ENCODE measurements at places on chromosomes 7 and 10.

GRCh38 chr7:144720149-144720548 is 115.7 kb downstream of the TPK1 start:
- DNase-seq = no peak
- H3K4me1 ChIP-seq = no peaks in the 10 kb centered on the region
- no peaks in the 10 kb centered on the region for H3K27me3 ChIP-seq
- no peak overlapping the region for H3K27ac ChIP-seq
- H3K4me3 ChIP-seq = no peak overlapping the region
- H3K36me3 ChIP-seq = no peaks in the 10 kb centered on the region

GRCh38 chr7:158805937-158806336 is 23.4 kb downstream of the ESYT2 start:
- H3K27me3 ChIP-seq = no peaks in the 10 kb centered on the region
- no peak overlapping the region for H3K27ac ChIP-seq
- DNase-seq = no peak
- H3K4me3 ChIP-seq = no peak overlapping the region
- H3K4me1 ChIP-seq = peaks cover 36% of the 10 kb centered on the region

DNA sequence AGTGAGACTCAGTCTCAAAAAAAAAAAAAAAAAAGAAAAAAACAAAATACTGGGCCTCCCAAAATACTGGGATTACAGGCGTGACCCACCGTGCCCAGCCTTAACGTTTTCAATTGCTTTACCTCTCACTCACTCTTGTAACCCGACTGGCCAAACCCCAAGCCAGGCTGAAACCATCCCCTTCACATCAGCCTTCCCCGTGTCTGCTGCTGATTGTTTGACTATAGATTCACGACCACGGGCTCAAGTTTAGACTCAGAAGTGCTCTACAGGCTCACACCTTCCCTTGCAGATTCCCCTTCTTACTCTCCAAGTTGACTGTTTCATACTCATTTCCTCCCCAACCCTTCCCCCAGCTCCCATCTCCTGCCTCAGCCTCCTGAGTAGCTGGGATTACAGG is 22.3 kb downstream of the TYW1 start:
- peaks cover 47% of the 10 kb centered on the region for H3K36me3 ChIP-seq
- no peak overlapping the region for H3K4me3 ChIP-seq
- DNase-seq = no peak
- no peak overlapping the region for H3K27ac ChIP-seq
- H3K4me1 ChIP-seq = no peaks in the 10 kb centered on the region

- no peaks in the 10 kb centered on the region for H3K27me3 ChIP-seq
- no peaks in the 10 kb centered on the region for H3K4me1 ChIP-seq
- H3K27ac ChIP-seq = peak overlapping the region; percentile 72
Observed at GRCh38 chr10:93495654-93496321, 624 bp upstream of the CEP55 start.
